Activated naive CD4-positive, alpha-beta T cell treated with anti-CD3 and anti-CD28 coated beads for 36 hours (primary cell): ENCODE measurements at places on chromosomes 3 and 15. TPM values are rescaled to one million over a fixed set of nuclear protein-coding genes. Genes with fewer than 3 reads are reported as not detected.

DNA sequence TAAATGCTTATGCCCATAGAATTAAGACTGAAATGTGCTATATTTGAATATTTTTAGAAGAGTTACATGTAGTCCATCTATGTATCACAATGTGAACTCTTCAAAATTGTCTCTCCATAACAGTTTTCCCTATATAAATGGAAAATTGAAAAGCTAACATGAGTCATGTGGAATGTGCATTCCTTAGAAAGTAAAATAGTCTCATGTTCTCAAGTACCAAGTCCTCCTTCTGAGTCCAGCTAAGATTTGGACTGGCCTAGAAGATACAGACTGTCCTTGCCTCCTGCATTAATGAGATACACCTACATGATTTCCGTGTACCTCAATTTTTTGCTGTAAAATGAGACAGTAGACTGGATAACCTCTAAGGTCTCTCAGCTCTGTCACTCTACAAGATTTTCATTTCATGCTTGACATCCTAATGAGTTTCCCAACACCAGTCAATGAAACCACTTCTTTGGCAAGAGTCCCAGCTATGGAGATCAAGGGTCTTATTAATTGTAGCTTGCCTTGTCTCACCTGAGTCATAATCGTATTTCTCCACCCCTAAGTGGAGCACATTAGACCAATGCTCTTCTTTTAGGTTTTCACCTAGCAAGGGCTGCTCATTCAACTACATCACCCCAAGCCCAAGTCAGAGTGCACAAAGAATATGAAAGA lies 350.6 kb upstream of the IL12A start:
- DNase-seq: no peak

GRCh38 chr3:130894986-130895280 lies 1.0 kb downstream of the ATP2C1 start:
- no peak for DNase-seq

GRCh38 chr3:195148549-195148948 lies 122.4 kb downstream of the XXYLT1 start:
- DNase-seq: no peak

DNA sequence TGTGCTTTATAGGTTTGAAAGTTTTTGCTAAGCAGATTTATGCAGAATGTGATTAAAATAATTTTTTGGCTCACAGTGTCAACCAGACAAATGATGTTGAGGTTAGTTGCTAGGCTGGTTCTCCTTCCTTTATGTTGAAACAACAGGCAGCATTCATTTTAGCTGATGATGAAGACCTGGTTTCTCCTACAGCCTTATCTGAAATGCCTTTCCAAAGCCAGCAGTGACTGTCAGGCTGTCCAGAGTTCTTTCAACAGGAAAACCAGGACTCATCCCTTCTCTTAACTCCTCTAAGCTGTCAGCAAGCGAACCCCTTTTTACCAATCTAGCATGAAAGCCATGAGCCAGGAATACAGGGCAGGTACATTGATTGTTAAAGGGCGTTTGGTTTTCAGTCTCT lies 84.1 kb downstream of the ZNF609 start:
- no peak for DNase-seq

GRCh38 chr3:31409866-31410265 lies 122.9 kb upstream of the STT3B start:
- no peak for DNase-seq

IL12A gene
- total RNA-seq: not detected

C2CD4A gene
- total RNA-seq: 0.27 TPM
